ENCODE measurements at places on chromosomes 3 and 15.

- no peak for DNase-seq
Measured at GRCh38 chr3:71168880-71169411, 414.6 kb downstream of the FOXP1 start.

GRCh38 chr3:76456322-76456721 lies 583.6 kb upstream of the ROBO2 start:
- no peak for DNase-seq

DNA sequence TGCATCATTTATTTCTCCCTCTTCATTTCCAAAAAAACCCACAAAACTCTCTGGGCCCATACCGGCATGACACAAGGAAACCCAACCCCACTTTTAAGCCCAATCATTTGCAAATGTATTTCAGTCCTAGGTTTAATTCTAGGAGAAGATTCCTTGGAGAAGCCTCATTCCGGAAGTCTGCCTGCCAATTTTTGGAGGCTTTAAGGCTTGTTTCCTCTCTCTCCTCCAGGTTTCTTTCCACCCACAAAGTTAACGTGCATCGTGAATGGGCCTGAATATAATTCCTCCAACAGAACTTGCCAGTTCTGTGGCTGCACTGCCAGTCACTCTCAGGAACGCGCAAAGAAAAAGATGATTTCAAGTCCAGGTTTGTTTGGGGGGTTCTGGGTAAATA lies 69.9 kb upstream of the FOXP1 start:
- DNase-seq: no peak

DNA sequence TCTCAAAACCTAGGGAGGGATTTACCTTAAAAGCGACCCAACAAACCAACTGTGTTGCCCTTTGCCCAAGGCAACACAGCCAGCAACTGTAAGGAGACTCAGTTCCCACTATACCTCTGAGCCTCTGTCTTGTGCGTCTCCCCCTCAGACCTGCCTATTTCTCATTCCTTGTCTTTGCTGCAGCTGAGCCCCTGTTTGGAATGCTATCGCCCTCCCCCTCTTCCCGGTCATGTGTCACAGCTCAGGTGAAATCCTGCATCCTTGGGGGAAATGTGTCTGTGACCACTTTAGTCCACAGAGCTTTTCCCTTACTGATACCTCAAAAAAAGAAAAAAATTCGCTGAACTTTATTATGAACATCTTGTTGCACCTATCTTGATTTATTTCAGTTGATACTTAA lies 52.0 kb upstream of the LRIG1 start:
- DNase-seq: no peak

All from CD4-positive, alpha-beta T cell treated with Interleukin-17A for 1 hour (primary cell).